ENCODE measurements at places on chromosomes 4 and X. TPM values are rescaled to one million over a fixed set of nuclear protein-coding genes. Genes with fewer than 3 reads are reported as not detected.

Gene NOP14
- 29.4 TPM for total RNA-seq

Gene INPP4B
- 4.5 TPM for total RNA-seq

Gene ARAF
- 16.8 TPM for total RNA-seq

Gene MYL5
- total RNA-seq: 12.0 TPM

Gene CXorf51A
- total RNA-seq: not detected

Gene CCNA2
- total RNA-seq: 52.5 TPM

Gene HHIP
- total RNA-seq: 260 TPM

Gene C4orf54
- not detected for total RNA-seq

Gene IRS4
- total RNA-seq: not detected

Gene POF1B
- not detected for total RNA-seq

Gene GPR78
- total RNA-seq: not detected

Gene ADH7
- not detected for total RNA-seq

Gene NAAA
- 16.3 TPM for total RNA-seq

Gene LCORL
- total RNA-seq: 9.2 TPM

Gene CC2D2A
- total RNA-seq: 7.2 TPM

Gene MAGEB10
- not detected for total RNA-seq

Gene IL3RA
- total RNA-seq: 13.1 TPM

Gene C4orf50
- total RNA-seq: not detected

Gene SPATA4
- total RNA-seq: 0.09 TPM

Gene GALNTL6
- not detected for total RNA-seq

Gene RASGEF1B
- 0.09 TPM for total RNA-seq

Gene TRIM60
- not detected for total RNA-seq

Gene PAGE4
- not detected for total RNA-seq

Gene AFAP1
- total RNA-seq: 110 TPM

Gene SMIM10
- total RNA-seq: 0.63 TPM

Gene RCHY1
- 33.9 TPM for total RNA-seq

Gene RP2
- total RNA-seq: 30.0 TPM

Gene TRAM1L1
- 0.36 TPM for total RNA-seq

Gene CT83
- not detected for total RNA-seq

Gene TREX2
- total RNA-seq: 2.8 TPM

Gene ADH1C
- total RNA-seq: not detected

Gene UGT2A1
- 0.27 TPM for total RNA-seq

Gene ADGRG4
- not detected for total RNA-seq

Gene ZNF185
- 27.8 TPM for total RNA-seq

Gene FGFBP1
- total RNA-seq: not detected

Gene CD38
- total RNA-seq: 0.09 TPM

Gene GAGE12F
- not detected for total RNA-seq

Gene PABPC5
- 0.45 TPM for total RNA-seq

Gene ATOH1
- total RNA-seq: not detected

Gene GSX2
- not detected for total RNA-seq

Gene PLS3
- 542 TPM for total RNA-seq

Measured in endothelial cell of coronary artery (primary cell).